Retina (tissue), 1 donor: ENCODE measurements at places on chromosomes 12 and 14.

GRCh38 chr14:53651096-53651740, 305.4 kb downstream of the BMP4 start:
- DNase-seq: no peak

DNA sequence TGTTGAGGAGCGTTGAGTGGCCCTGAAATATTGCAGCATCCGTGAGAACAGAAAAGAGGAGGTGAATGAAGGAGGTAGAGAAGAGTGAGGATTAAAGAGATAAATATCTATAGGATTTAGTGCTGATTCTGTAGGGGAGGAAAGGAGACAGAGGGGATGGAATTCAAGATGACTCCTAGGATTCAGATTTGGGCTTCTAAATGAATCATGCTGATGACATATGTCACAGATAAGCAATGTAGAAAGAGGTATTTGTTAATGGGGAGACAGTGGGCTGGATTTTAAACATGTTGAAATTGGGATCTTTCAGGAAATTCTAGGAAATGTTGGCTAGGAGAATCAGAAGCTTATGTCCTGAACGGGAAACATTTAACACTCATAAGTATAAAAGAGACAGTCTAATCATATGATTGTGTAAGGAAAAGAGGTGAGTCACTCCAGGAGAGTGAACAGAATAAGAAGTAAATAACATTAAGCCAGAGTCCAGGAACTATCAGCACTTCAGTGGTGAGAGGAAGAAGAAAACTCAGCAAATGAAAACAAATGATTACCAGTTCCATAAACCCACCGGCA, 58.1 kb upstream of the DIO2 start:
- no peak for DNase-seq

DNA sequence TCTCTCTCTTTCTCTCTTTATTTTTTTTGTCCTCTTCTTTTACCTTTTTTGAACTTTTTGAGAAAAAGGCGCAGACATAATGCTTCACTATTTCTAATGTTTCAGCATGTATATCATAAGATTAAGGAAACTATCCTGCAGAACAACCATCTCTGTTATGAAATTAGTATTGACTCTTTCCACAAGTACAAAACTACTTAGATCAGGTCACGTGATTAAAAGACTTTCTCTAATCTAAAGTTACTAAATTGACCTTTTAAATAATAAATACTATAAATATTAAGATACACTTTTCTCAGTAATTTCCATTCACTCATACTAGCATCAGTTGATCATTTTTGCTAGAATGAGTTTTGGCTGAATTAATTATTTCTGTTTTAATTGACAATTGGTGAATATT, 844.5 kb upstream of the LRFN5 start:
- DNase-seq: no peak

DNA sequence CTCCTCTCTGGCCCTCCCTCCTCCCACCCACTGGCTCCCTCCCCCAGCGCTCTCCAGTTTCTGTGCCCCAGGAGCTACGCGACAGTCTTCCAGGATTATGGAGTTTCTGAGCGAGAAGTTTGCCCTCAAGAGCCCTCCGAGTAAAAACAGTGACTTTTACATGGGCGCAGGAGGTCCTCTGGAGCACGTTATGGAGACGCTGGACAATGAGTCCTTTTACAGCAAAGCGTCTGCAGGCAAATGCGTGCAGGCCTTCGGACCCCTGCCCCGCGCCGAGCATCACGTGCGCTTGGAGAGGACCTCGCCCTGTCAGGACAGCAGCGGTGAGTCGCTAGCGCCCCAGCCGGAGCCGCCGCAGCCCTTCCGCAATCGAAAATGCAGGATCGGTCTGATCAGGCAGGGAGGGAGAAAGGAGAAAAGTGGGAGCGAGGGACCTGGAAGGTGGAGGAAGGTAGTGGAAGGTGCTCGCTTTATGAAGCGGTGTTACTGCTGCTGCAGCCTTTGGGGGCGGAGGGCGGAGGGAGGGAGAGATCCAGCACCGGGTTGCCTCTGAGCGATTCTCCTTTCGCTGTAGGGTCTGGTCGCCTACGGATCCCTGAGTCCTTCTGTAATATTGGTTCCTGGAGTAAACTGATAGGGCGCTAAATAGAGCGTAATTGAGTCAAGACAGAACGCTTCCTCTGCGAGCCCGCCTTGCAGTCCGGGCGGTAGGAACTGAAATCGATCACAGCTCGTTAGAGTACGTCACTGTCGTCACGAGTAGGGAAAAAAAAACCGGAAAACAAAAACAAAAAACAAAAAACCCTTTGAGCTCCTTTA, at the start of gene ALX1:
TSS of gene ALX1 (plus strand) at position 56 of the 819 bp plus-strand sequence. CDS start at position 98, 42 bp downstream.
- DNase-seq: peak; percentile 90

GRCh38 chr12:107992870-107993451, 136.1 kb upstream of the WSCD2 start:
- no peak for DNase-seq

- DNase-seq: no peak
Measured at GRCh38 chr14:73722581-73722980, 8.4 kb upstream of the PNMA1 start.

GRCh38 chr14:37129047-37129446, 43.4 kb downstream of the SLC25A21 start:
- DNase-seq: no peak

- no peak for DNase-seq
Measured at GRCh38 chr12:126708492-126708896, 1558.5 kb upstream of the TMEM132C start.

DNA sequence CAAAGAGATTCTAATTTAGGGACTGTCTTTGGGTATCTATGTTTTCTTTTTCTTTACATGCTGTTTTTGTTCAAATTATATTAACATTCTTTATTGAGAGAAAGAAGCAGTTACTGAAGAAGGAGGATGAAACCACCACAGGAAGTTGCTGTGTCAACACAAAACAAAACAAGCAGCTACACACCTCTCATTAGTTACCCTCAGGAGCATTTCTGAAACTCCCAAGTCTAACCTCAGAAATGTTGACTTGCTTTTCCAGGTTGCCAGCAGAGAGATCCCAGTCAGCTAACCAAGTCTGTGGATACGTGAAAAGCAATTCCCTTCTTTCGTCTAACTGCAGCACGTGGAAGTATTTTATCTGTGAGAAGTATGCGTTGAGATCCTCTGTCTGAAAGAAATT, 33.5 kb downstream of the CLEC1A start:
- DNase-seq: no peak

- DNase-seq: peak; percentile 71
Measured at GRCh38 chr14:78491048-78491447, 320.9 kb downstream of the NRXN3 start.

- DNase-seq: no peak
Measured at GRCh38 chr12:74903522-74903921, 306.1 kb downstream of the KCNC2 start.

- no peak for DNase-seq
Measured at GRCh38 chr14:70926235-70926830, 19.1 kb downstream of the PCNX1 start.

DNA sequence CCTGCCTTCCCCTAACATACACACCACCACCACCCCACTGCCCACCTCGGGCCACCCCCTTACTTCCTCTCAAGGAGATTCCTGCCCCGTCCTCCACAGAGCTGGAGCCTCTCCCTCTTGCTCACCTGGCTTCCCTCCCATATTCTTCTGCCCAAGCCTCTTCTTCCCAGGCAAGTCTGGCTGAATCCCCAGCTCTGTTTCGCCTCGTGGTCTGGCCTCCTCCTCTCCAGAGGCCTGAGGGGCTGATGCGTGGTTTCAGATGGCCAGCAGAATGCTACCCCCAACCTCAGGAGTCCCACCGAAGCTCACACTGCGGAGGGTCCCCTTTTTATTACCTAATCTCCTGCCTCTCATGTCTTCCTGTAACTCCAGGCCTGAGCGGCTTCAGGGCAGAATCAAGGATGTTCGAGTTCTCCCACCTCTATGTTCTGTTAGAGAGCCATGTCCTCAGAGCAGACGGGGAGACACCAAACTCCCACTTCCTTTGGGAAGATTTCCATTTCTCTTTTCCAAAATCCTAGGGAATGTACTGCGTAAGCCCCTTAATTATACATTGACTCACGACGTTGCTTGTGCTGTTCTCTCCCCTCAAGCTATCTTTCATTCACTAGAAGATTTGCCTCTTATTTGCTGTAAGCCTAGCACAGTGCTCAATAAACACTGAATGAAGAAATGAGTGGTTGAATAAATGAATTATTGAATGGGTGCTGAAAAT, 33.9 kb upstream of the LTBP2 start:
- no peak for DNase-seq

- DNase-seq: no peak
Measured at GRCh38 chr12:30913323-30913722, 13.2 kb upstream of the TSPAN11 start.
